ENCODE measurements at places on chromosomes 7 and 10. TPM values are rescaled to one million over a fixed set of nuclear protein-coding genes. Genes with fewer than 3 reads are reported as not detected.

DNA sequence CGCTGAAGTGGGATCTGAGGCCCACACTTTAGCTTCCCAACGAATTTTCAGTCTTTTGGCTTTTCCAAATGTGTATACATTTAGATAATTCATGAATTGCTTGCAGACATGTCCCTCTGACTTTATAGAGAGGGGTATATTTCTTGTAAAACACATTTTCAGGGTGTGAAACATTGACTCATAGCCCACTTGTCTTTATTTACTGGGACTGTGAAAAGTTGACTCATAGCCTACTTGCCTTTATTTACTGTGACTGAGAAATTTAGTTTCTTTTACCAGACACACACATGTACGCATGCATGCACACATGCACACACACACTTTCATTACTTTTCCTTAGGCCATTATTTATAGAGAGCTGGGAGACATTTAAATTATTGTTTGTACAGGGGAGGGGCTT, 79.1 kb downstream of the VTI1A start:
- H3K27ac ChIP-seq: peak overlapping the region; percentile 65
- peaks cover 3% of the 10 kb centered on the region for H3K36me3 ChIP-seq
- DNase-seq: no peak
- peaks cover 26% of the 10 kb centered on the region for H3K4me1 ChIP-seq
- peak overlapping the region; percentile 81 for H3K4me3 ChIP-seq
- no peaks in the 10 kb centered on the region for H3K27me3 ChIP-seq

DNA sequence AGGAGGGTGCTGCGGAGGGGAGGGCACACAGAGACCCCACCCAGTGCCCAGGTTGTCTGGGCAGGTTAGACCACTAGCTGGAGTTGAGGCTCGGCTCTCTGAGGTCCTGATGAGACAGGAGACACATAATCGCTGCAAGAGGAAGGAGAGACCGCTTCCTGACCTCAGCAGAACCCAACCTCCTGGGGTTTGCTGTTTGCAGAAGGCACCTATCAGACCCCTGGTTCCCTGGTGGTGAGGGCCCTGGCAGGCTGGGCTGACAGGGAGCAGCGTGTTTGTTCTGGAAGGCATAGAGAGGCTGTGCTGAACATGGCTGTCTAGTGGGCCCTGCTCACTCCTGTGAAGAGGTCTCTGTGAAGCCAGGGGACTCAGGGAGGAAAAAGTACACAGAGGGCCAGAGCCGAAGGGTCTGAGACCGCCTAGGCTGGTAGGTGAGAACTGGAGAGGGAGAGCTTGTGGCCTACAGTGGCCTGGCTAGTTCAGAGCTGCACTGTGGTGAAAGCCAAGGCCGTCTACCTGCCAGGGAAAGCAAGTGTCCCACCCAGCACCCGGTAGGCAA, 39.4 kb upstream of the NPFFR1 start:
- peaks cover 36% of the 10 kb centered on the region for H3K4me1 ChIP-seq
- H3K36me3 ChIP-seq: no peaks in the 10 kb centered on the region

GRCh38 chr7:33697616-33698015, 207.7 kb upstream of the BMPER start:
- peaks cover under 1% of the 10 kb centered on the region for H3K27me3 ChIP-seq
- H3K4me1 ChIP-seq: peaks cover 36% of the 10 kb centered on the region
- DNase-seq: no peak
- H3K27ac ChIP-seq: no peak overlapping the region
- H3K36me3 ChIP-seq: peaks cover 23% of the 10 kb centered on the region
- H3K4me3 ChIP-seq: no peak overlapping the region

DNA sequence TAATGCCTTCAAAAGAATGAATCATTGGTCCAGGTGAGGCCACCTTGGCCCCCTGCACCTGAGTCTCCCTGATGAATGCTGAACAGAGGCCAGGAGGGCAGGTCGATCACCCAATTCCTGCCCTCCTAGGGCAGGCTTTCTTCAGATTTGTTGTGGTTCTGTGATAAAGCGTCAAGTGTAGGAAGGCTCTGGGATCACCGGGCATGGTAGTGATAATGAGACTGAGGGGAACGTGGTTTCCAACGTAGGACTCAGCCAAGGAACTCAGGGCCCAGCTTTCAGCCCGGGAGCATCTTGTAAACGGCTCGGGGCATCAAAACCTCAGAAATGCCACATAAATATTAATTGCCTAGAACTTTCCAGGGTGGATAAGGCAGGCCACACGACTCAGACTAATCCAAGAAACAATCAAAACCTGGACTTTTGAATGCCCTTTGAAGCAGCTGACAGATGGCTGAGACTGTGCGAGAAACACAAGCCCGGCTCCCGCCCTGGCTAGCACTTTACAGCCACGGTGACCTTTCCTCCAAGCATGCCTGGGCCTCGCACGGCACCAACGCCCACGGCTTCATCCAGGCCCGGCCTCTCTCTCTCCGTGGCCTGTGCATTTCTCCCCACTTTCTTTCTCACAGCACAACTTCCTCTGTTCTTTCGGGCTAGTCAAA, 239.3 kb upstream of the GRB10 start:
- no peaks in the 10 kb centered on the region for H3K36me3 ChIP-seq
- H3K27me3 ChIP-seq: peaks cover 4% of the 10 kb centered on the region
- H3K4me3 ChIP-seq: no peak overlapping the region

The OR6V1 gene
- not detected for polyA plus RNA-seq

All from immature natural killer cell (primary cell).